Stomach (tissue), 19 donors: ENCODE measurements at places on chromosomes 5 and 9. TPM values are rescaled to one million over a fixed set of nuclear protein-coding genes. Genes with fewer than 3 reads are reported as not detected.

AJM1 gene
- total RNA-seq: 12.1 TPM

PRR16 gene
- 10.3 TPM for total RNA-seq

RPS14 gene
- total RNA-seq: 1,568 TPM

PCA3 gene
- not detected for total RNA-seq

NAA35 gene
- 11.0 TPM for total RNA-seq

RNF180 gene
- total RNA-seq: 15.4 TPM

IL3 gene
- not detected for total RNA-seq

HK3 gene
- 145 TPM for total RNA-seq

IRX2 gene
- total RNA-seq: 143 TPM

FBXO4 gene
- not detected for total RNA-seq

- DNase-seq: no peak
Measured at GRCh38 chr9:20853866-20854265, 169.8 kb downstream of the FOCAD start.

- no peak for DNase-seq
Measured at GRCh38 chr5:137366526-137366925, 132.6 kb downstream of the SPOCK1 start.

- no peak for DNase-seq
Measured at GRCh38 chr5:163338-163620, 28.0 kb upstream of the LRRC14B start.

- no peak for DNase-seq
Measured at GRCh38 chr5:166083183-166083959, 2208.1 kb upstream of the WWC1 start.

DNA sequence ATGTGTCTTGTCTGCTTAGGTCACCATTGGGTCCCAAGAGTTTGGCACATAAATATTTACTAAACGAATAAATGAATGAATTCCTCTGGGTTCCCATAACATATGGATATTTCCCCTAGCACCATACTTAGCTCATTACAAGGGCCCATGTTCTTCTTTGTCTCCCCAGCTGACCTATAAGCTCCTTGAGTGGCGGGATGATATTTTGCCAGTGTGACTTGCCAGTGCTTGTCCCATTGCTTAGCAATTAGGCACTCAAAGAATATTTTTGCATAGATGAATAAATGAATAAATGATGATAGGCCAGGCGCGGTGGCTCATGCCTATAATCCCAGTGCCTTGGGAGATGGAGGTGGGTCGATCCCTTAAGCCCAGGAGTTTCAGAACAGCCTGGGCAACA, 16.9 kb upstream of the CTNNA1 start:
- no peak for DNase-seq

- no peak for DNase-seq
Measured at GRCh38 chr5:96745844-96746531, 61.8 kb downstream of the ERAP1 start.

GRCh38 chr9:87701491-87701890, 24.4 kb upstream of the CTSL start:
- DNase-seq: no peak

DNA sequence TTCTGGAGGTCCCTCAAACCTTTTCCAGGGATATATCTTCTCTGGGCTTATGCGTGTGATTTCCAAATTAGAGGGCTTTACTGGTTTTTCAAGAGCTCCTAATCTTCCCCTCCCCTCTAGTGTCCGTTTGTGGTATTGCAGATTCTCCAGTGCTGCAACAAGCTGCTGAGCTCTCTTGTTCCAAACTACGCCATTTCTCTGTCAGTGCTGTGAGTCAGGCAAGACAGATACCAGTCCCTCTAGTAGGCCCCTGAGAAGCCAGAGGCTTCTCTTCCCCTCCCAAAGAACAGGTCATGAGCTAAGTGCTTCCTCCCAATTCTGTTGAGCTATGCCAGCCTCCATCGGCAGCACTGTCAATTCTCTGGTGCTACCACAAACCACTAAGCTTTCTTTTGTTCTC, 149.5 kb downstream of the FANCC start:
- peak; percentile 70 for DNase-seq

DNA sequence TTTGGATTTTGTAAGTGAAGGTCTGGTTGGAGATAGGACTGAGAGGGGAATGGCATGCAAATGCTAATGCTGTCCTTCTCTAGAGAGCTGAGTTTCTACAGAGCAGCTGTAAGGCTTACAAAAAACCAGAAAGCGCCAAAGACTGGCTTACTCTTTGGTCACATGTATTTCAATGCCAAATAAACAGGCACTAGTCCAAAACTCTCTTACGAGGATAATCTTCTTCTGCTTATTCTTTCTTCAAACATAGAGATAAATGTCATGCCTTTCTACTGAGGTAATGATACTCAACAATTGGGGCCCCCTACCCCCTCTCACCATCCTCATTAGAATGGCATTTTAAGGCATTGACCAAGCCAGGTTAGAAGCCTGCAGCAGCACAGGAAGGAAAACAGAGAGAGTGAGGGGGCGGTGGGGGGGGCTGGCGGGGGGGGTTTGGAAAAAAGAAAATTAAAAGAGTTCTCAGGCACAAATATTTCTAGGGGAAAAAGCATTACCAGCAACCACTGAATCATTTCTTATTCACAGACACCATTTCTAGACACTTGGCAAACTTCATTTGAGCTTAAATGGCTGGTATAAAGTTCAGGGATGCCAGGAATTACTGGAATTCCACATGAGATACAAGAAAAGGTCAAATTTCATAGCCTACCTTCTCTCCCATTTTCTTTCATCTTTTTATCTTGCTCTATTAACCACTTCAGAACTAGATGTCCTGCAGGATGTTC, 34.0 kb downstream of the PUM3 start:
- DNase-seq: peak; percentile 84

- DNase-seq: no peak
Measured at GRCh38 chr9:136426787-136427186, 12.9 kb downstream of the INPP5E start.

DNA sequence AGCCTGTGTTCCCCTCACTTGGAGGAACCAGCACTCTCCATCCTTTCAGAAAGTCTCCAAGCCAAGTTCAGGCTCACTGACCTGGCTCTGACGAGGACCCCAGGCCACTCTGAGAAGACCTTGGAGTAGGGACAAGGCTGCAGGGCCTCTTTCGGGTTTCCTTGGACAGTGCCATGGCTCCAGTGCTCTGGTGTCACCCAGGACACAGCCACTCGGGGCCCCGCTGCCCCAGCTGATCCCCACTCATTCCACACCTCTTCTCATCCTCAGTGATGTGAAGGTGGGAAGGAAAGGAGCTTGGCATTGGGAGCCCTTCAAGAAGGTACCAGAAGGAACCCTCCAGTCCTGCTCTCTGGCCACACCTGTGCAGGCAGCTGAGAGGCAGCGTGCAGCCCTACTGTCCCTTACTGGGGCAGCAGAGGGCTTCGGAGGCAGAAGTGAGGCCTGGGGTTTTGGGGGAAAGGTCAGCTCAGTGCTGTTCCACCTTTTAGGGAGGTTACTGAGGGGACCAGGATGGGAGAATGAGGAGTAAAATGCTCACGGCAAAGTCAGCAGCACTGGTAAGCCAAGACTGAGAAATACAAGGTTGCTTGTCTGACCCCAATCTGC, 4.7 kb upstream of the NUP214 start:
- DNase-seq: no peak

DNA sequence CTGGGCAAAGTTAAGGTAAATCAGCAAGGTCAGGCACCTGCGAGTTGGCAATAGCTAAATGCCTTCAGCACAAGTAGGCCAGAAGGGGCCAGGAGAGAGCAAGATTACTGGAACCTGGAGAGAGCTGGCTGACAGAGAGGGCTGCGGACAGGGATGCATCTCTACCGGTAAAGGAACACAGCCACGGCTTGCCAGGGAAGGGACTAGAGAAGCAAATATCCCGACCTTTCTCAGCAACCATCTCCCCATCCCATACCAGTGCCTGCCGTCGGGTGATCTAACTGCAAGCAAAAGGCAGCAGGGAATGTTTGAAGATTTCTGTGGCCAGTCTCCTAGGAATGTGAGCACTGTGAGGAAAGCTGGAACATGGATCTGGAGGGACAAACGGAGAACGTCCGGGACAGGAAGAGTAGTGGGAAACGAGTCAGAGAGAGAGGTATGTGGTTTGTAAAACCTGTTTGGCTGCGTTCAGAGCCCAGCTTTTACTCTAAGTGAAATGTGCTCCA, 15.9 kb upstream of the ABLIM3 start:
- DNase-seq: peak; percentile 52

DNA sequence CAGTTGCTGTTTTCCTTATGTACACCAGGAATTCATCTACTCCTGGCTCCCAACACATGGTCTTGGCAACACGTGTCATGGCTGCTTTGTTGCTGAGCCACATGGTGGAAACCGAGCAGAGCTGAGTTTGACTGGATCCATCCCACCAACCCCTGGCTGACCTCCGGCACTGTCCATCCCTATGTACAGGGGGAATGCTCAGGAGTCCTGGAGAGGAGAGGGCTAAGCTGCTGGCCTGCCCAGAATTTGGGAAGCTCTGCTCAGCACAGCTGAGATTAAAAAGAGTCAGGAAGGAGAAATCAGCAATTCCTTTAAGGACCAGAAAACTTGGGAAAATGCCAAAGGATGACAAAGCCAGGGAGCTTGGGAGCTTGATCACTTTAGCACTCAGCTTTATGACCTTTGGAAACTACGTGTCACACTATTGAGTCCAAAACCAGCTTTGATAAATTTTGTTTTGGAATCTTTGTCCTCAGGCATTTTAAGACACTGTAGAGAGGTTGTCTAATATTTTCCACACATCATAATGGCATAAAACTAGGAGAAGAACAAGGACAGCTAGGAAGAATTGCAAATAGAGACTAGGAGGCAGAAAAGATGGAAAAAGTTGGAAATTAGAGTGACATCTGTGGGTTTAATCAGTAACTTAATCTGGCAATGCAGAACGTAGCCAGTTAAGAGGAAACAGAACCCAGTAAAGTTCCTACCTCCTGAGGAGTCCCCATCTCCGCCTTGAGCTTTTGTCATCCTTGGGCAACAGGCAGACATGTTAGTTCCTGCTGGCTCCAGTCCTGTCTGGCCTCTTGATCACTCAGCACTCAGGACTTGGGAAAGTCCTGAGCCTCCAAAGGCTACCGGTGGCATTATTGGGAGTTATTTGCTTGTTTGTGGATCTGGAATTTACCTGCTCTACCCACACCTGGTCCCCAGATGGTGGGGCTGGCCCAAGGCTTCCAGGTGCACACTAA, 62.5 kb upstream of the PLPP1 start:
- DNase-seq: peak; percentile 93

GRCh38 chr5:151298063-151298855, 5.3 kb downstream of the SLC36A3 start:
- no peak for DNase-seq

DNA sequence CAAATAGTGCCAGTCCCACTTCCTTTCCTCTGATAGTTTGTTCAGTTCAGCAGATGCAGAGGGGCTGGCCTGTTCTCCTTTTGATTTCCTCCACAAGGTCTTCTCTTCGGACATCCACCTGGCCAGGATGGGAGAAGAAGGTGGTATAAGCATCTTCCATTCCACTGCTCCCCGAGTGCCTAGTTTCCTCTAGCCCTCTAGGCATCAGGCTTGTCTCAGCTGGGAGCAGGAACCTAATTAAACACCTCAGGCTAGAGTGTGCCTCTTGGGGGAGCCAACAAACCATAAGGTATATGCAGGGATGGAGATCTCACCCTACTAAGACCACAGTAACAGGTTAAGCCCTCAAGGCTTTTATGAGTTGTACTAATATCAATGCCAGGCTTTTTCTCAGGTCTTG, 835 bp upstream of the DND1 start:
- no peak for DNase-seq

- DNase-seq: no peak
Measured at GRCh38 chr5:173834071-173834771, 53.9 kb upstream of the CPEB4 start.

DNA sequence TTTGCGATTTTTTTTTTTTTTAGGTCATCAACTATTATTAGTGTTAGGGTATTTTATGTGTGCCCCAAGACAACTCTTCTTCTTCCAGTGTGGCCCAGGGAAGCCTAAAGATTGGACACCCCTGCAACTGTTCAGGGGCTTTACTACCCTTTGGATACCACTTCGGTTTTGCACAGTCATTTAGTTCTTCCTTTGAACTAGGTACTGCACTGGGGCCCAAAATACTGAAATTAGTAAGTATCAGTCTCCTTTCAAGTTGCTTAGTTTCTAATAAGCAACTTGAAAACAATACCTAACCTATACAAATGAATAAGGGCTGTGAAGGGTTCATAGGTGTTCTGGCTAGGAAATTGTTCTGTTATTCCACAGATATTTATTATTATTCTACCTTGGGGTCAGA, 45.3 kb downstream of the CWC27 start:
- DNase-seq: no peak

GRCh38 chr9:1972672-1973071, 42.5 kb upstream of the SMARCA2 start:
- no peak for DNase-seq

- DNase-seq: no peak
Measured at GRCh38 chr5:113089653-113090335, 113.2 kb downstream of the DCP2 start.

DNA sequence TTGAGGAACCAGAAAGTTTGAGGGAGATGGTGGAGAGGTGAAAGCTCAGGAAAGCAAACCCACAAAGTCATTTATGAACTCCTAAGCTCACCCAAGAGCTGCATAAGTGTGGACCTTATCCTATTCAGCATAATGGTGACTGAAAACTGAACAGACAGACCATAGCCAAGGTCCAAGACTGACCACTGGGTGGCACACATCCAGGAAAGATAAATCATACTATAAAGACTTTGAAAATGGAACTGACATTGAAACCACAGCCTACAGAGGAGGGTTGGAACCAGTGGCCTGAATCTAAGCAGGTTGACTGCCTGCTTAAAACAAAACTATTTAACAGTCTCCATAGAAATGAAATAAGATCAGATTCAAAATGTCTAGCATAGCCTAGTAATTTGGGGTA, 121.0 kb upstream of the RGS7BP start:
- DNase-seq: peak; percentile 22

DNA sequence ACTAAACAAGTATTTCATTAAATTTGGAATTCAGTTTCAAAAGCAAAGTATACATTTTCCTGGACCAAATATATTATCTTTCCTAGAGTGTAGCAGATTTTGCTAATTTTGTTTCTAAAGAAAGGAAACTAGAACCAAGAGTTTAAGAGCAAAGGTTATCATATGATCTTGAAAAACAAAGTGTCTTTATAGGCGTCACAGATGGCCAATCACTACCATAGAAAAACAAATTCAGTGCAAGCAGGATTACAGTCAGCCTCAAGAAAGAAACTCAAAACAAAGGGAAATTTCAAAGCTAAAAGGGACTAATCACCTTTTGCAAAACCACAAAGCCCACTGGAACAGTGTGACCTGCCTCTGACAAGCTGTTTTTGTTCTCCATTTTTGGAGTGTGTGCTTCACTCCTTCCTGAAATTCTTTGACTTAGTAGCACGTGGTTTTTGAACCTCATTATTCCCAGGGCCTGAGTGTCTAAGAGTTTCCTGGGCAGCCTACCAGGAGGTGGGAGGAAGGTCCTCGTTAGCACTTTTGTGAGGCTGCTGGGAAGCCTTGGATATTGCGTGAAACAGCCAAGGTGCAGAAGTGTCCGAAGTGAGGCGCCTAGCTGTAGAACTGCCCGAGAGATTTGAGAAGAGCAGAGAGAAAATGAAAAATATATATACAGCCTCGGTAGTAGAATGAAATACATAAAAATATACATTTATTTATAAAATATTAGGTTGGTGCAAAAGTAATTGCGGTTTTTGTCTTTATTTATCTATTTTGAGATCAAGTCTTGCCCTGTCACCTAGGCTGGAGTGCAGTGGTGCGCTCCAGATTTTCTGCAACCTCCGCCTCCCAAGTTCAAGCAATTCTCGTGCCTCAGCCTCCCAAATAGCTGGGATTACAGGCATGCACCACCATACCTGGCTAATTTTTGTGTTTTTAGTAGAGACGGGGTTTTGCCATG, 246.1 kb downstream of the MARCHF11 start:
- DNase-seq: no peak

- peak; percentile 25 for DNase-seq
Measured at GRCh38 chr5:168251259-168251658, 40.2 kb upstream of the WWC1 start.
